ENCODE measurements at places on chromosomes 12 and 14.

- no peak for DNase-seq
These were observed 133.7 kb downstream of the AEBP2 start for GRCh38 chr12:19572920-19573558.

- DNase-seq, result no peak
These were observed 128.4 kb downstream of the METTL25 start for GRCh38 chr12:82486524-82487235.

- no peak for DNase-seq
These were observed 146.3 kb upstream of the ATF7IP start for GRCh38 chr12:14219156-14219555.

DNA sequence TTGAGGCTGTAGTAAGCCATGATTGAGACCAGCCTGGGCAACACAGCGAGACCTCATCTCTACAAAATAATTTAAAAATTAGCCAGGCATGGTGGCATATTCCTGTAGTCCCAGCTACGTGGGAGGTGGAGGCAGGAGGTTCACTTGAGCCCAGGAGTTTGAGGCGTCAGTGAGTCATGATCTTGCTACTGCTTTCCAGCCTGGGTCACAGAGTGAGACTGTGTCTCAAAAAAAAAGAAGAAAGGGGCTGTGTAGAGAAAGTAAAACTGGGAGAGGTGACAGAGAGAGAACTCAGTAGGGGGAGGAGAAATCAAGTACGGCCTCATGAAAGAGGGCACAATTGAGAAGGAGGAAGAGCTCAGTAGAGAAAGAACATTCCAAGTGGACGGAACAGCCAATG, 12.4 kb downstream of the TECPR2 start:
- no peak for DNase-seq

- DNase-seq, result no peak
These were observed 53.1 kb upstream of the FBRSL1 start for GRCh38 chr12:132436791-132437251.

- no peak for DNase-seq
These were observed 72.0 kb downstream of the C12orf56 start for GRCh38 chr12:64318605-64319004.

GRCh38 chr12:13368431-13368830, 171.9 kb downstream of the EMP1 start:
- DNase-seq, result no peak

DNA sequence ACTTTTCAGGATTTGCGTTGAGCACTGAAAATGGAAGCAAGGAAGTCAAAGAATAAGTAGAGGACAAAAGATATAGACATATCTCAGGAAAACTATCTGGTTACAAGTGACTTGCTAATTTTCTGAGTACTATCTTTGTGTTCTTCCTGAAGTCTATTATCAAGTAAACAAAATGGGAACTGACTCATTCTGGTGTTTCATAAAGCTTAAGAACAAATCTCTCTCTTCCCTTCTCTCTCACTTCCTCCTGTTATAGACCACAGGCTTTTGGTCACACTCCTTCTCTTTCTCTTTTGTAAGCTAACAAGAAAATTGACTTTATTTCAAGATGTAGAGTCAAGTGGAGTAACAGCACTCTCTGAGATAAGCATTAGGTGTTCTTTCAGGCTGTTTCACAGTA, 406.6 kb upstream of the SYT1 start:
- no peak for DNase-seq

GRCh38 chr12:96879301-96879700, 27.8 kb upstream of the NEDD1 start:
- no peak for DNase-seq

DNA sequence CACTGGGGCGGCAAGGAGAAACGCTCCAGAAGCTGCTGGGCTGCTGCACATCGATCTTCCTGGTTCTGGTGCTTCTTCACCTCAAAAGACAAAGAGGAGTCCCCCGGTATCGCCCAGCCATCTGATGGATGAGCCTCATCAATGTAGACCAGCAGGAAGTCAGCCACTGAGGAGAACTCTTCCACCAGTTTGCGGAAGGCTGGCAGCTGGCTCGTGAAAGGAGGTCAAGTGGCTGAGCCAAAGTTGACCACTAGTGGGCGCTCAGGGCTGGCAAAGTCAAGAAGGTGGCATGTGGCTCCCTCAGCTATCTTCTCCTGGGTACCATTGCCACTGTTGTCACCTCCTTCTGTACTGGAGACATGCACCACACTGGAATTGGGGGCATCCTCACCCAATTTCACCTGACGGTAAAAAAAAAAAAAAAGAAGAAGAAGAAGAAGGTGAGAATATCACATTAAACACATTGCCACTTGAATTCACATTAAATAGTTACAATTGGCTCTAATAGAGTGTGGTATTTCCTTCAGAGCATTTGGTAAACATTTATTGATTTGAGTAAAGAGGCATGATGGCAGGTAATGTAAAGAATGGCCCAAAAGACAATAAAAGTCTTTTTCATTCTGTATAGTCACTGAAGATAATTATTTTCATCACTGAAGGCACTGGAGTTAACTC, 8.3 kb downstream of the DIO2 start:
- no peak for DNase-seq

GRCh38 chr14:68420350-68420749, 372.5 kb downstream of the ZFP36L1 start:
- no peak for DNase-seq

GRCh38 chr12:22480016-22480415, 64.3 kb downstream of the C2CD5 start:
- no peak for DNase-seq

GRCh38 chr14:20630340-20631022, 11.0 kb downstream of the OR6S1 start:
- DNase-seq, result no peak
